ENCODE measurements at places on chromosomes 5 and 9.

DNA sequence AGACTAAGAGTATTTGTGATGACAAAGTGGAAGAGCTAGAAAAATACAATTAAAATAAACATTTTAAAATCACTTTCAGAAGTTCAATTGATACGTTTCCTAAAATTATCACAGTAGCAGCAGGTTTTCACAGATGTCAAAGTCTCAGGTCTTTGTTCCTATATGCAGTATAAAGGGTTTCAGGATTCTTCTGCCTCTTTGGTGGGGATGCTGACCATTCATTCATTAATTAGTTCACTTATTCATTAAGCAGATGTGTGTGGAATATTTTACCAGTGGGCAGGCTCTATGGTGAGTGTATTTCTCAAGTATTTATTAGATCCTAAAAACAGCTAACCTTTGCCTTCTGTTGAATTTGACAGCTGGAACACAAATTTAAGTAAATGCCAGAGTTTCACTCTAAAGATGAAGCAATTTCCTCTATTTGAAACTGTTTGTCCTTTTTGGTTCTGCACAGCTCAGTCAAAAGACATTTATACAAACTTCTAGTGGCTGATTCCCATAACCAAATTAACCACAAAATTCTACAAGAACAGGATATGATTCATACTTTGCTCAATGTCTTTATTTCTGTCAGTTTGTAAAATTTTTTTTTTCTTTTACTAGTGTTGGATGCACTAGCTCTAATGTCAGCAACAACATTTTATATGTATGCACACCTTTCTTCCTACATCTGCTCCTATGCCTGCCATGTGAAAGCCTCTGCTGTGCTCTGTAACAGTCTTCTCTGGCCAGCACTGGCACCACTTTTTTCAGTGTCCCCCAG lies 75.9 kb upstream of the PRR16 start:
- DNase-seq, result no peak

DNA sequence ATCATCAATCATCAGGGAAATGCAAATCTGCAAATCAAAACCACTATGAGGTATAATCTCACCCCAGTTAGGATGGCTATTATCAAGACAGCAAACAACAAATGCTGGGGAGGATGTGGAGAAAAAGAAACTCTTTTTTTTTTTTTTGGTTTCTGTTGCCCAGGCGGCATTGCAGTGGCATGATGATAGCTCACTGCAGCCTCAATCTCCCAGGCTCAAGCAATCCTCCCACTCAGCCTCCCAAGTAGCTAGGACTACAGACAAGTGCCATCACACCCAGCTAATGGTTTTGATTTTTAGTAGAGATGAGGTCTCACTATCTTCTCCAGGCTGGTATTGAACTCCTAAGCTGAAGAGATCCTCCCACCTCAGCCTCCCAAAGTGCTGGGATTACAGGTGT lies 5.4 kb upstream of the CNTRL start:
- DNase-seq, result no peak

DNA sequence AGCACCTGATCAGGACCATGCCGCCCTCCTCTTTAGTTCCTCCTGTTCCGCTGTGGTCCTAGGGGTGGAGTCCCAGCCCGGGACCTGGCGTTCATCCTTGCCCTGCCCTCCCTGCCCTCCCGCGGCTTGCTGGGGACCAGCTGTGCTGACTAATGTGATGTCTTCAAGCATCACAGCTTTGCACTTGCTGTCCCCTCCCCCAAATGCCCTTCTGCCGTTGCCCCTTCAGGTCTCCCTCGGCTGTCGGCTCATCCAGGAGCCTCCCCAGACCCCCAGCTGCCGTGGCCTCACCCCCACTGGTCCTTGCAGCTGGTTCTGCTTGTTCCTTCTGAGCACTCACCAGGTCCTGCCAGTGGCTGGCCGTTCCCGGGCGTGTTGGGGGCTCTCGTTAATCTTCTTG lies 19.9 kb downstream of the RXRA start:
- no peak for DNase-seq

DNA sequence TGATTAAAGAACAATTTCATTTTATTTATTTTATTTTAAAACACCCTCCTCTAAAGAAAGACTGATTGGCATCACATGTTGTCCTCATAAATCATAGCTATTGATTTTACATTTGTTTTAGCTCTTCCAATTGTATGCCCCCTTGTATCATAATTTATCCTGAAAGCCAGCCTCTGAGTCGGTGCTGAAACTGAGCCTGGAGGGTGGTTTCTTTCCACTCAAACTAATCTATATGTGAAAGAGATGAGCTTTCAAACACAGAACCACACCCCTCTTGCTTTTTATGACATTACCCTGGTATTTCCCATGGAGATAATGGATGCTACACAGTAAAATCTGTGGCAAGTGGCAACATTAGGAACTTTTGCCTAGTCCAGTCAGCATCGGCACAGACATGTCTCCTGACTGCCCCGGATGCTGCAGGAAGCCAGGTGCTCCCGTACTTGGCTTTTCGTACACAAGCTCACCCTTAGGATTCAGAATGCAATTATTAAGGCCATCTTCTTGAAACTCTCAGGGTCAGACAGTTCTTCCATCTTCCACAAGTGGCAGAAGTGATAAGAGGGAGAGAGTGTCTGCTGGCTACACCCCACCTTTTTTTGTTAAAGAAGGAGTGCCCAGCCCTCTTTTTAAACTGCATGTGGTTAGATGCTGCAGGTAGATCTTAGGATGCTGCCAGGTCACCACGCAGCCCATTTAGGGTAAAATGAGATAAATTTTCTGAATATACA lies 91.1 kb downstream of the SNCAIP start:
- no peak for DNase-seq

- no peak for DNase-seq
Observed at GRCh38 chr5:107952450-107952849, 281.7 kb upstream of the EFNA5 start.

GRCh38 chr9:36029765-36030528 lies 6.8 kb upstream of the RECK start:
- DNase-seq, result no peak

DNA sequence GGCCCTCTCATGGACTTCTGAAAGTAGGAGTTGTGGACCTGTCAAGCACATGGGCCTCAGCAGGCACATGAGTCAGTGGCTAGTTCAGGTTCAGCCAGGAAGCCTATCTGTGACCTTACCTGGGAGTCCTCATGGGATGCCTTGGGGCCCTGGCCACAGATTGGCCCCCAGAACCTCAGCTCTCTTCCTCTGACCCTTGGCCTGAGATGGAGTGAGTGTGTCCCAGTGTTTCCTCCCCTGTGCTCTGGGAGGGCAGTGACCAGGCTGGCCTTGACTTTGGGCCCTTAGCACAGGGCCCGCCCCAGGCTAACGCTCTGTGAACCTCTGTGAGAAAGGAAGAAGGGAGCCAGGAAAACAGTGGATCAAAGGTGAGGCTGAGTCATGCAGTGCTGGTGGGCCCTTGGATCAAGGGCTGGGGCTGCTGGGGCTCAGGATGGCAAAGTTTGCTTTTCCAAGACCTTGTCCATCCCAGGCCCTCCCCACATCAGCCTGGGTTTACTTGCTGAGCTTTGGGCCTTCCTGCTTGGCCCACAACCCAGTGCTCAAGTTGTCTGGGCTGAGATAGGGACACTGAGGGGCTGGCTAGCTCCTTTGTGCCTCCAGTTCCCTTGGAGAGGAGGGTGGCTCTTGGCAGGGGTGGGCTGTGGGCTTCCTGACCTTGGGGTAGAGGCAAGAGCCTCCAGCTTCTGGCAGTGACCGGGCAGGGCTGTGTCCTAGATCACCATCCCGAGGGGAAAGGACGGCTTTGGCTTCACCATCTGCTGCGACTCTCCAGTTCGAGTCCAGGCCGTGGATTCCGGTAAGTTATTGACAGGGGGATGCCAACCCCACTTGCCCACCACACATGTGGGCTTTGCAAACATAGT lies 41.4 kb downstream of the RGS3 start:
- DNase-seq, result no peak

DNA sequence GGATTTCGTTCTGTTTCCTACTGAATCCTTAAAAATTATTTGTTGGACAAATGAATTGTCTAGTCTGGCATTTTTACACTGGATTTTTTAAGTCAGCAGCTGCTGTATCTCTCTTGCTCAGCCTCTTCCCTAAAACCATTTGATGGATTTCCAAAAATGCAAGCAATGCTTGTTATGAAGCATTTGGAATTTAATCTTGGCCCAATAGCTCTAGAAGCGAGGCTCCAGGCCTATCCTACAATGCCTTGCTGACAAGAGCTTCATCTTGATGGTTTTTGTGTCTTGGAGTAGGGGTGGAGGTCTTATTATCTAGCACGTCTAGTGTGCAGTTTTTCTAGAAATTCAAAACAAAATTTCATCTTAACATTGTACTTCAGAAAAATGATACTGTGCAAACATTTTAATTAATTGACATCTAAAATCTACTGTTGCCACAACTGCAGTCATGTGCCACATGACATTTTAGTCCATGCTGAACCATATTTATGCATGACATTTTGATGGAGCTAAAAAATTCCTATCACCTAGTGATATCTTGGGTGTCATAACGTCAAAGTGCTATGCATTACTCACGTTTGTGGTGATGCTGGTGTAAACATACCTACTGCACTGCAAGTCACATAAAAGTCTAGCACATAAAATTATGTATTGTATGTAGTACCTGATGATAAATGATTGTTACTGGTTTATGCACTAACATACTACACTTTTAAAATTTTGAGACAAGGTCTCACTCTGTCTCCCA lies 5.9 kb upstream of the RAD23B start:
- DNase-seq, result no peak

DNA sequence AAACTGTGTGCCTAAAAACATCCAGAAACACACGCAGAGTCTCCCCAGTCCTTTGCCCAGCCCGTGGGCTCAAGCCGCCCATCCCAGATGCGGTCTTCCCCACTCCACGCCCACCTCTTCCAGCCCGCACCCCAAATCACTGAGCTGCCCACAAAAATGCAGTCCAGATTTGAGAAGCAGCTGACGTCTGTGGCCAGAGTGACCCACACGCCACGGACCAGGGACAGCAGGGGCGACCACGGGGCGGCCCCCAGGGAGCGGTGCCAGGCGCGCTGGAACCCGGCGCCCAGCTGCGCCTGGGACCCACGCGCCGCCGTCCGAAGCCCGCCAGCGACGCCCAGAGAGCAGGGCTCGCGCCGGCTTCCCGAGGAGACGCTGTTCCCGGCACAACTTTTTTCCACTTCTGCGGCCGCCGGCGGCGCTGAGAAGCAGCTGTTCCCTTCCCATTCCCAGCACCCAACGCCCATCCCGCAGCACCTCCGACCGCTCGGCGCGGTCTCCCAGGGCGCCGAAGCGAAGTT lies 674 bp downstream of the LHFPL2 start:
- no peak for DNase-seq

GRCh38 chr5:81016116-81016515 lies 56.0 kb downstream of the RASGRF2 start:
- no peak for DNase-seq

DNA sequence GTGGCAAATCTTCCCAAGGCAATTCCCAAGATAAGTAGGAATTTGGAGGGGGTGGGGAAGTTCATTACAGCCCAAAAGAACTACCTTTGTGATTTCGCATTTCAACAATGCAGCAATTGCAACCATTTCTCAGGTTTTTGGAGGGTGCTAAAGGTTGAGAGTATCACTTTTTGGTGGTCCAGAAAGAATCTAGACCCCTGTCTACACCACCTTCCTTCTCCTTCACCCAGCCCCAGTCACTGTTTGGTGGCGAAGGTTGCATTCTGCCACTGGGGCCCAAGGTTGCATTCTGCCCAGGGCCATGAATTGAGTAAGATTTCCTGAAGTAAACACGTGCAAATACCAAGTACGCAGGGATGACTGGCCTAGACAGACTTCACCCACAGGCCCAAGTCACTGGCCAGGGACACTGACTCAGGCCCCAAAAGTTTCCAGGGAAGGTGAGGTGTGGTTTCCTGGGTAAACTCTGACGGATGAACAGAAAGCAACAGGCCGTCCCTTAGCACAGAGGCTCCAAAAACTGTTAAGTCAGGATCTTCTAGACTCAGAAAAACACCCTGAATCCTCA lies 5.7 kb downstream of the PDE6A start:
- DNase-seq, result no peak

- no peak for DNase-seq
Observed at GRCh38 chr9:33129886-33130881, 37.0 kb downstream of the B4GALT1 start.

DNA sequence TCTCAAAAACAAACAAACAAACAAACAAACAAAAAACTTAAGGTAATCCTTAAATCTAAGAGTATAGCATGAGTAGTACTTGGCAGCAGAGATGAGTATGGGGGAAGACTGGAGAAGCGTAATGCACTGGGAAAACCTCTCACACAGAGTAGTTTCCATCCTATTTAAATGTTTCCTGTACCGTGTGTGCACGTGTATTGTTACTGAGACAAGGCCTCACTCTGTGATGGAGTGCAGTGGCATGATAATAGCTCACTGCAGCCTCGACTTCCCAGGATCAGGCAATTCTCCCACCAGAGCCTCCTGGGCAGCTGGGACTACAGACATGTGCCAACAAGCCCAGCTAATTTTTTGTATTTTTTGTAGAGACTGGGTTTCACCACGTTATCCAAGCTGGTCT lies 2.9 kb downstream of the UIMC1 start:
- DNase-seq, result no peak

- no peak for DNase-seq
Observed at GRCh38 chr5:43020399-43020746, 19.7 kb downstream of the ANXA2R start.

GRCh38 chr9:21413151-21413550 lies 4.2 kb downstream of the IFNA8 start:
- DNase-seq, result no peak

DNA sequence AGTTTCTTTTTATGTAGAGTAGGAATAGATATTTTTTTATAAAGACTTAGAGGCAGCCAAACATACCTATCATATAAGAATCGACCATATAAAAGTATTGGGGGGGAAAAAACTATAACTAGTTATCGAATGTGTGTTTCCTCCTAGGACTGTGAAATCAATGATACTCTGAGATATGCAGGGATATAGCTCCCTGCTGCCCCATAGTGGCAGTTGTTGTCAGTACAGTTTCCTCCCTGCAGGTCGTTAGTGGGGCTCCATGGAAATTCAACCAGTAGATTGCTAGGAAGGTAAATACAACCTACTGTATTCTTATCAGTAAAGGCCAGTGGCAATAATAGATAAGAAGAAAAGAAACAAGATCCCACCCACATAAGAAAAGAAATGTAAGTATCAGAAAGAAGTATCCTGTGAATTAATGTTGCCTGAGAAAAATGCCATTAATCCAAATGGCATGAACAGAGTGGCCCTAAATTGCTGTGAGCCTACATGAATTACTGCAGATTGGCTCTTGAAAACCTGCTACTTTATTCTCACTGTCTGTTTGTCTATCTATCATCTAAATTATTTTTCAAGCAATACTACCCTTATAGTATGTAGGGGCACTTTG lies 136.9 kb upstream of the FBN2 start:
- no peak for DNase-seq

- no peak for DNase-seq
Observed at GRCh38 chr9:78563269-78563668, 266.3 kb downstream of the PSAT1 start.

DNA sequence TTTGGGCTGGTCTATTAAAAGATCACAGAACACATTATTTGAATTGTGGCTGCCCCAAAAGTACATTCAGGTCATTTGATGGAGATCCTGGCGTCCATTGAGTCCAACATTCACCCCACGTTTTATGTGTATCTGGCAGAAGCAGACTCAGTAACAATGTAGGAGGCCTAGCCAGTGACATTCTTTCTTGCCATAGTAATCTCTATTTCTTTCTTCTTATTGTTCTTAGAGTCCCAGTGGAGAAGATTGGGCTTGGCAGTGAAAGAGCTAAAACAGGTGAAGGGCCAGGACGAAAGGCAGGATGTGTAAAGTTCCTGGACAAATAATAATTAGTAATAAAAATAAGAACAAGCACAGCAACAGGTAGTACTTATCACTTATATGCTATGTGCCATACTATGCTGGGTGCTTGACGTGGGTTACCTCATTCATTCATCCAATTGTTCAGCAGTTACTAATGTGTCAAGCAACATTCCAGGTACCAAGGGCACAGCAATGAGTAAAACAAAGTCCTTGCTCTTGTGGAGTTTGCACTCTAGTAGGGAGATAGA lies 12.6 kb upstream of the ANKH start:
- no peak for DNase-seq

Data from NCI-H1436 (cell line).